ENCODE measurements at places on chromosomes 7 and 10.

DNA sequence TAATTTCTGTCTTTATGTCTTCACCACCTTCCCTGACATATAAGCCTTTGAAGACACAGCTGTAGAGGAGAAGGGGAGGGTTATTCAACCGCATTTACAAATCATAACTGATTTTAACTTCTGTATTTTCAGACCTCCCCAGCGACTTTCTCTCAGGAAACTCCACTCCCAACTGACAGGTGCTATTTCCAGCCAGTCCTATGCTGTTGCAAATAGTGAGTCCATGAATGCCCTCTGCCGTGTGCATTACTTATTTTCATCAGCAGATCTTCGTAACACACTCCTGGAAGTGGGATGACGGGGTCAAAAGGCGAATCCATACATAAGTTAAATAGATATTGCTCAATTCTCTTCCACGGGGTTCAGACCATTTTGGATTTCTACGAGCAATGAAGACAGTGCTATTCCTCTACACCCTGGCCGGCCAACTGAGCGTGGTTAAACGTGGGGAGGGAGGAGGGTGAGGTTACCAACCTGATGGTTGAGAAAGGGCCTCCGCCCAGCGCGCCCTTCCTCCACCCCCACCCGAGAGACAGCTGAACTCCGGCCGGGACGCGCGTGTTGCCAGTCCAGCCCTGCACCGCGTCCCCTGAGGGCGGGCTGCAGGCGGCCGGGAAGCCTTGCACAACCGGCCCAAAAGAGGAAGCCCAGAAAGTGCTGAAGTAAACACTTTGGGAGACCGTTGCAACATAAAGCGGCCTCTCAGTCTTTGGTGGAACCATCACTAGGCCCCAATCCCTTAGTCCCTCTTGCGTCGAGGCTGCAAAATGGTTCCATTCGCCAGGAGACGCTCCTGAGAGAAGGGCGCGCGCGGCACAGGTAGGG, at the start of gene APBB1IP:
TSS of gene APBB1IP (plus strand) at position 705 of the 825 bp plus-strand sequence. CDS start 53,986 bp downstream, outside the sequence.
- DNase-seq: peak; percentile 54

GRCh38 chr10:114087255-114087654, 43.6 kb downstream of the ADRB1 start:
- DNase-seq: no peak

DNA sequence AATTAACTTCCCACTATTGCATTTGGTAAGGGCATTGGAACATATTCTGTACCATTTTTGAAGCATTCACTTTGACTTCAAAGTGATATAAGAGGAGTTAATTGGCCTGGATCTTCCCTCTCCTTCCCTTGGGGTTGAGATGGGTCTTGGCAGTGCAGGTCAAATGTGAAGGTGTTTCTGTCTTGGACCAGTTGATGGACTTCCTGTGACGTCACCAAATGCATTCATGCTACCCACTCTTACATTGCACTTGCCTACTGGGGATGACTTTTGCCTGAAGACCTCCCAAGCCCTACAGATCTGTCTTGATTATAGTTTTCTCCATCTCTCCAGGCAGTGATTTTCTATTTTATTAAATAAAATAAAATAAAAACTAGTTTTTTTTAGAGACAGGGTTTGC, 221.5 kb downstream of the BUB3 start:
- no peak for DNase-seq

DNA sequence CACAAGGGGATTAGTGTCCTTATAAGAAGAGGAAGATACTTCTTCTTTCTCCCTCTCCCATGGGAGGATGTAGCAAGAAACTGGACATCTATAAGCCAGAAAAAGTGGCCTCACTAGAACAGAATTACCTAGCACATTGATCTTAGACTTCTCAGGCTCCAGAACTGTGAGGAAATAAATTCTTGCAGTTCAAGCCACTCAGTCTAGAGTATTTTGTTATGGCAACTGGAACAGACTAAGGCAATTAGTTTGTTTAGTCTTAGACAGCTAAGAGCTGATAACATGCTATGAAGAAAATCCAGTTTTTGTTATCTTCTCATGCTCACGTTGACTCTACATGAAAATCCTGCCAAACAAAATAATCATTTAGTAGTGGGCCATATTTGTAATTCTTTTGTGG, 627.6 kb upstream of the PHF14 start:
- DNase-seq: no peak

- no peak for DNase-seq
Observed at GRCh38 chr10:95419399-95419798, 128.6 kb upstream of the PDLIM1 start.

- no peak for DNase-seq
Observed at GRCh38 chr7:41189866-41190265, 513.0 kb downstream of the INHBA start.

DNA sequence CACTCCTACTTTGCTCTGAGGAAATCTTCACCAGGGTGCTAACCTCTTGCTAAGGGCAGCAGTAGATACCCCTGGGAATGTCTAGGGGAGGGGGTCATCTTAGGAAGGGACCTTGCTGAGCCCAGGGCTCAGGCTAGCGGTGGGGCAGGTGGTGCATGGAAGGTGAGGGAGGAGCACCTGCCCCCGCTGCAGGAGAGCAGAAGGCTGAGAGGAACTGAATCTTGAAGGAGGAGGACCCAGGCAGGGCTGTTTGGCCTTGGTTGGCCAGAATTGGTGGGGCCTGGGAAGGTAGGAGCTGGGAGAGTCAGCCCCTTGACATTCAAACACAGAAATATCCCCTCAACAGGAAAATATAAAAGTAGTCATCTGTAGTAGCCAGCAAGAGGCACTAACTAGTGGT, 7.0 kb downstream of the CALHM3 start:
- DNase-seq: no peak
